ENCODE measurements at places on chromosomes 2 and 18.
A peak's percentile ranks its signal among the peaks of the same experiment; 100 is the strongest.

GRCh38 chr2:43080571-43081021 is 145.8 kb downstream of the ZFP36L2 start:
- DNase-seq: no peak

DNA sequence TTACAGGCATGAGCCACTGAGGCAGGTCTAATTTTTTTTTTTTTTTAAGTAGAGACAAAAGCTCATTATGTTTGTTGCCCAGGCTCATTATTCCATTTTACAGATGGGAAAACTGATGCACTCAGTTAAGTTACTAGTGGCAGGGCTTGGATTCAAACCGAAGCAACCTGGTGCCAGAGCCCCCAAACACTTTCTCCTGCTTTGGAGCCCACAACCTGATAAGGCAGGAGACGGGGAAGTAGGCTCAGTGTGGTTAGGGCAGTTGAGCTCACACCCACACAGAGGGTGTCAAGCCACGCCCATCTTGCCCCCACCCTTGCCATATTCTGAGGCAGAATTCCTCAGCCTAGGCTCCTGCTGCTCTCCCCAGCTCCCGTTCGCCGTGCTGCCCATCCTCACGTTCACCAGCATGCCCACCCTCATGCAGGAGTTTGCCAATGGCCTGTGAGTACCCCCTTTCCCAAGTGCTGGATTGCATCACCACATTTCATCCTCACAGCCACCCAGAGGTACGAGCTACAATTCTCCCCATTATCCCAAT is 5.8 kb upstream of the CTDSP1 start:
- DNase-seq: no peak

DNA sequence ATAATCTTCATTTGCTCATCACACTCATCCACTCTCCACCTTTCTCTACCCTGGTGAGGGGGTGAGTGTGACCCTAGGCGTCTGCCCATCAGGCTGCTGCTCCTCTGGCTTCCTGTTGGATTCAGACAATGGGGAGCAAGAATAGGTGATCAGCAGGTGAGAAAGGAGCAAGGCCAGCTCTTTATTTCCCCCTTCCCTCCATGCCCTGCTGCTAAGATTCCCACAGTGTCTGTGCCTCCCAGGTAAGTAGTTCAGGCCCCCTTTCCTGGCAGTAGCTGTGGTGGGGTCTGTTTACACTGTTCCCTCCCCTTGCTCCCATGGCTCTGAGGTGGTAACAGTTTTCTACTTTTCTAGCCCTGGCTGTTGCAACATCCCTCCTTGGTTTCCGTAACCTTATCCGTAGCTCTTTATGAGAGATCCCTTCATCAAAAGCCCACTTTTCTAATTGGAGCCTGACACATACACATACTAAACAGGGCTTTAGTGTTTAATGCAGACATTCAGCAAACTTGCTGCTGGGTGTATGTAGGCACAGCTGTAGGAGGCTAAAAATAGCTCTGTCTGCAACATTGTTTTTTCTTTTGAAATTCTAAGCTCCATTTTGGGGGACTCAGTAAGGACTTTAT is 27.5 kb downstream of the MAP2 start:
- no peak for DNase-seq

- DNase-seq: no peak
These were observed 95.7 kb downstream of the FAM161A start for GRCh38 chr2:61758159-61758558.

DNA sequence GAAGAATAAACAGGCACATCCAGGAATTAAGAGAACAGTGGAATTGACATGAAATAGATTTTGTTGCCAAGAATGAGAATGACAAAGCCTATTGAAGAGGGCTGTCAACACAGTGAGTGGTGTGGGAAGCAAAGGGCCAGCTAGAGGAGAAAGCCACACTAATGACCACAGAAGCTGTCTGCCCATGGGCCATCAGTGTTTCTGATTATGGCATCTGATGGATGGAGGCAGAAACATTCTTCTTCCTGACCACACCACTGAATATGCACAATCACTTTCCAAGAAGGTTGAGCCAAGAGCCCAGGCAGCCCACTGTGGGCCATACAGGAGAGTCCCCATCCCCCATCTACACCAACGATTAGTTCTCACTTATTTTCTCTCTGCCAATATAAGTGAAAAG is 146.0 kb upstream of the SH3BP4 start:
- DNase-seq: peak; percentile 51

- no peak for DNase-seq
These were observed 46.6 kb upstream of the RFX8 start for GRCh38 chr2:101521487-101521886.
